ENCODE measurements at places on chromosomes 12 and 14.
A peak's percentile ranks its signal among the peaks of the same experiment; 100 is the strongest.

GRCh38 chr12:112172556-112173324 is 47.4 kb downstream of the TRAFD1 start:
- no peak for DNase-seq

GRCh38 chr12:118436986-118437385 is 60.6 kb downstream of the SUDS3 start:
- DNase-seq: no peak

GRCh38 chr12:56897844-56898361 is 36.3 kb downstream of the SDR9C7 start:
- DNase-seq: no peak

DNA sequence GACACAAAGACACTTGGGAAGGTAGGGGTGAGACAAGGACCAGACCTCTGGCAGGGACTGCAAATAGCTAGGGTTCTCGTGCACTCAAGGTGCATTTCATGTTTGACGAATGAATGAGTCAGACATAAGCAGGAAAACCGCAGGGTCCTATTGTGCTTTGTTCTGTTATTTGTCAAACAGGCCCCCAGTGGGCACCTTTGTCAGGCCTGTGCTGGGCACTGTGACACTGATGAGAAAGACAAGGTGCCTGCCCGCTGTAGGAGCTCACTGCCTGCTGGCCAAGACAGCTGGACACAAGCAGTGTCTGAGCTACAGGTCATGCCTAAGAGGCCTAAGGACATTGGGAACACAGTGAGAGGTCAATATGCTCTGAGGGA is 2.3 kb downstream of the OTUB2 start:
- no peak for DNase-seq

- no peak for DNase-seq
These were observed 1.3 kb upstream of the NR2C1 start for GRCh38 chr12:95074766-95075165.

DNA sequence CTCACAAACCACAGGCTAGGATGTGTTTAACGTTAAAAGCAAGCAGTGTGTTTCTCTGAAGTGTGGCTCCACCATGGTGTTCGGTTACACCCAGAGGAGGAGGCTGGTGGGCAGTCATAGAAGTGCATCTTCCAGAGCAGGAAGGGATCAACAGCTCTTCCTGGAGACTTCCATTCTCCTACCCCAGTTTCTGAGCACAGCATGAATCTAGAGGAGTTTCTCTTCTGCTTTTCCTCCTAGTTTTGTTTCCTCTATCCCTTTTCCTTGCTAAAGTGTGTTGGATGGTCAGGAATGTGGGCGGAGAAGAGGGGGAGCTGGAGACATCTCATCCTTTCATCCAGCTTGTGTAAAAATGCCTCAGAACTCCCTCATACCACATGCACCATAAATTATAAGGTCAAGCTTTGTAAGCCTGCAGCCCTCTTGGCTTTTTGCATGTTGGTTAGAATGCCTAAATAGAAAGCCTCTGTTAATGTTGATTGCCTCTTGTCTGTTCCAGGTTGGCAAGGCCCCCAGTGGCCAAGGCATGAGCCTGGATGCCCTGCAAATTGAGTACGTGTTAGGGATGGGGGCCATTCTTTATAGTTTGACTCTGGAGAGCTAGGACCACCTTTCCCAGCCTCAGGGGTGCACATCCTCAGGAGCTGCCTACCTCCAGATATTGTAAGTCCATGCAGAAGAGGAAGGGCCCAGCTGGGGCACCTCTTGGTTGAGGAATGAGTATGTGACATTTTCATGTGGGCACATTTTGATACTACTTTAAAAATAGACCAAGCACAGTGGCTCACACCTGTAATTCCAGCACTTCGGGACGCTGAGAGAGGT is 4.0 kb upstream of the CKAP4 start:
- DNase-seq: no peak

DNA sequence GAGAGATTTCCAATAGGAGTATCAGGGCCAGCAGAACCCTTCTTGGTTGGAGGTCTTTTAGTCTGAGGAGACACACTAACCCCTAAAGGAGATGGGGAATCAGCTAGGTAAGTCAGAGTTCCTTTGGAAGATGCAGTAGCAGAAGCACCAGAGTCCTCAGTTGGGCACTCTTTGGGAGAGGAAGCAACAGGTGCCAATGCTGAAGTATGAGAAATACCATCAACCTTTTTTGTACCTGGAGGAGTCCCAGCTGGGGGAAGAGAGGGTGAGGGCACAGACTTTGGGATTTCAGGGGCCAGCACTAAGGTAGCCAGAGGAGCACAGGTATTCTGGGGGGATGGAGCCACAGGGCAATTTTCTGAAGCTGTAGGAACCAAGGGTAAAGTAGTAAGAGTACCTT is 6.0 kb downstream of the NACA start:
- DNase-seq: no peak

DNA sequence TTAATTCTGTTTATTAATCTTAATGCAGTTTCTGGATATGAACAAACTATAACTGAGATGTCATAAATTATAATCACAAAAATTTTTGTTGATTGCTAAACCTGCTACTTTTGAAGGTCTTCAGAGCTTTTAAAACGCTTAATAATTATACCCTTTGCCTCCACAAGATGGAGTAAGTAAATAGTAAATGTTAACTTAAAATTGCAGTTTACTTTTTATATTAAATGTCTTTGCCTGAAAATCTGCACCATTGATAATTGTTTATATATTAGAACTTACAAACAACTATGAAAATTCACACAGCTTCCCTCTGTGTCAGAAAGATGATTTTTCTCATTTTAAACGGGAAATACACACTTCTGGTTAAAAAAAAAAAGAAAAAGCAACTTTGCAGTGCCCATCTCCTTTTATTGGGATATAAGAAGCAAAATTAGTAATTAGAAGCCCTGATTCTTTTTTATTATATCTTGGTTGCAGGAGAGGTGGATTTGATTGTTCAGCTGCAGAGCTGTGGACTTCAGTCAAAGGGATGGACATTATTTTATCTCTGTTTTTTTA is 35.6 kb downstream of the SCFD1 start:
- no peak for DNase-seq

DNA sequence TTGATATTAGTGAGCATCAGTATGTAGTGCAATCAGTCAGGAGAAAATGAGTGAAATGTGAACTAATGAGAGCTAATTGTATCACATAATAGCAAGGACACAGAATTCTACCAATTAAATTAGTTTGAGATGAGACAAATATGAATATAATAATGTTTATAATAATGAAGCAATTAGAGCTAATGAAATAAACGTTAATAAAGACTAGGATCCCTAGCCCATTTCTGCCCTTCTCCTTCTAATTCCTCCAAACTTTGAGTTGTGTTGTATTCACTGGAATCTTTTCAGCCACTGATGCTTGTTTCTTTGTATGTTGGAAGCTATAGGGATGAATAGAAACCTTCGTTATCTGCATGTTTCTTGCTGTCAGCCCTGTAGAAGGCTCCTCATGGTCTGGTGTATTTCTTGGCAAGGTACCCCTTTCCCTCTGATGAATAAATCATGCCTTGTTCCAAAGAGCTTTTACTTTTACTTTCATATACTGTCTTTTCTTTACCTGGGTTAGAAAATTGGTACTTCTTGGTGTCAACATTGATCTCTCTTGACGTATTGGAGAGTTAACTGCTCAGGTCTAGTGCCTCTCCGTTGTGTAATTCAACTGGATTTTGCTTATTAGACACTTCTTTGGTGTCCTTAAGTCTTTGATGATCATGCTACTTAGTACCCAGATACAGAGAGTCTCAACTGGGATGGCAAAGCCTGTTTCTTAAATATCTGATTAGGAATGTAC is 154.8 kb downstream of the PTCSC3 start:
- DNase-seq: no peak

- no peak for DNase-seq
These were observed 86.4 kb downstream of the RFX4 start for GRCh38 chr12:106669216-106669615.

DNA sequence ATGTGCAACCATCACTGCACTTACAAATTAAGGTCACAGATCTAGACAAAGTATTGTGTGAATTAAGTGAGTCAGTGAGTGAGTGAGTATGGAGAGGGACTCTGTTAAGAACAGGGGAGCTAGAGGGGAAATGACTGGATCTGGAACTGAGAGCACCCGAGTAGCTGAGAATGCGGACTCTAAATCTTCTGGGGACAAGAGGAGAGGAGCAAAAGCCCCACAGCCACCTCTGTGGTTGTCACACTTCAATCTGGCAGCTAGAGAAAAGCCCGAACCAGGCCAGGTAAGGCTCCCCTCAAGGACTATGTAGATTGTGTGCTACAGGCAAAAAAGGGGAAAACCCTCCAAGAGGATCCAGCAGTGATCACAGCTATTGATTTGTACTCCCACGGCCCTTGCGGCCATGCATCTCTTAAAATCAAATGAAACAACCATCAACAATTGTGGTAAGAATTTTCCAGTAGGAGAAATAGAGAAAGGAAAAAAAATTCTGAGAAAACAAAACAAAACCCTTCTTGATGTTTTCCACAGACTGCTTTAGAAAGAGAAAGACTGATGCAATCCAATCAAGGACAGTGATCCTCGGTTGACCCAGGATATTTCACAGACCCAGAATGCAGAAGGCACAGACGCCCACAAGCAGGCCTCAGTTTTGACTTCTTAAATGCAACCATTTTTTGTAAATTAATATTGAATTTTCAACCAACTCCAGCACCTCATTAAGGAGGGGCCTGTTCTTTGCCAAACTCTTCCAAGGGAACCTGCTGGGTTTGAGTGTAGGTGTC is 109.6 kb downstream of the SLC38A6 start:
- no peak for DNase-seq

DNA sequence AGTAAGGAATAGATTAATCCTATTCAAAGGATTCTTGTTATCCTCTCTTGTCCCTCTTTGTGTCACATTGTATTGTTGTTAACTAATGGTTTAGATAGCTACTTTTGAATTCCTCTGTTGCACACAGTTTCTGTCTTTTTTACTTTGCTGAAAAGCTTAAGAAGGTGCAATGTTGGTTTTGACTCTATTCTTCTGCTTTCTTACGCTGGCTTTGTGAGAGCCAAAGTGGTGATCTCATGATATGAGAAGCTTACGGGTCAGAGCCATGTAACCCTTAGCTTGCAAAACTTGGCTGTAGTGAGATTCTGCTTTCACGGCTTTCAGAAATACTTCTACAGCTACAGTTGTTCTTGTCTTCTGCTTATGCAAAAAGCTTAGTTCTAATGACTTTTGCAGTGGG is 239.7 kb downstream of the TRHDE start:
- DNase-seq: no peak

GRCh38 chr12:16586350-16587109 is 19.4 kb downstream of the LMO3 start:
- no peak for DNase-seq

DNA sequence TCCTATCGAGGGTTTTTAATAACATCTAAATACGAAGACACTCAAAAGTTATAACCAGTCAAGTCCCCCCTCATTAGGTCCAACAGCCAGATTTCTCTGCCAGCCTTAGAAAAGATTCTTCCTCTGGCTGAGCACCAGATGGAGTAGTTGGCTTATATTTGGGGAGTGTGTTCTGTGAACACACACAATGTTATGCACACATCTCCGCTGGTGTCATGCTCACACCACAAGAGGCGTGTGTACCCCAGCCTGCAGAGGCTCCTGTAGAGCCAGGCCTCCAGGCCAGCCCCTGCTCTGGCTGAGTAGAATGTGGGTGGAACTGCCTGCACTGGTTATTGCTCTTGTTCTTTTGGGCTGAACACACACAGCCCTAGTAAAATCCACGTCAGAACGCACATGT is 64.0 kb downstream of the PIWIL1 start:
- DNase-seq: no peak

GRCh38 chr12:19482551-19483109 is 43.3 kb downstream of the AEBP2 start:
- peak; percentile 7 for DNase-seq

DNA sequence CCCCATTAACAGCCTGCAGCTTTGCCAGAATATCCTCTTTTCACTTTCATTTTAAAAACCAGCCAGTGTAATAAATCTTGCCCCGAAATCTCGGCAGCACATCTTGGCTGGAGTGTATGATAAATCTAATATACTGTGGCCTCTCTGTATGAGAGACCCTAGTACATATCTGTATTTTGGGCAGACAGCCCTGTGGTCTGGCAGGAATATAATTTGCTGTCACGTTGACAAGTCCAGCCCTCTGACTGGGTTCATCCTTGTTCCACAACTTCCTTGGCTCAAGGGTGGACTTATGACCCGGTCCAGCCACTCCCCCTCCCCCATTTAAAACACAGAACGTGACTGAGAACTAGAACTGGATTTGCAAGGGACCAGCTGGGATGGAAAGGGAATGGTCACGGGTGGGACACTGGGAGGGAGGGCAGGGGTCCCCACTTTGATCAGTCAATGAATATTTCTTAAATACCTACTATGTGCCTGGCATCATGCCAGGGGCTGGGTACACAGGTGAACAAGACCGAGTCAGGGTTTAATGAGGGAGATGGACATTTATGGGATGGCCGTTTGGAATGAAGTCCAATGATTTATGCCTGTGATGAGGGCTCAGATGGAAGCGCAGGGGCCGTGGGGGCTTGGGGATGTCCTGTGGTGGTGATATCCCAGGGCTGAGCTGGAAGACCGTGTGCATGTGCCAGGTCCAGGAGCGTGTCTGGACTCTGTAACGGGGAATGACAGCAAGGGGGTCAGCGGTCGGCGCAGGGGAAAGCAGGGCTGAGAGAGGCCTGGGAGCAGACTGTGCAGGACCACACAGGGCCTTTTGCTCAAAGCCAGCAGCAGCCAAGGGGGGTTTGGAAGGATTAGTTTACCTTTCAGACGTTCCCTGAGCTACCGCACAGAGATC is 190.5 kb downstream of the PHETA1 start:
- DNase-seq: no peak

GRCh38 chr14:23485326-23485725 is 15.8 kb downstream of the NGDN start:
- DNase-seq: no peak

GRCh38 chr14:70907996-70908934 is 1.0 kb downstream of the PCNX1 start:
- peak; percentile 80 for DNase-seq

DNA sequence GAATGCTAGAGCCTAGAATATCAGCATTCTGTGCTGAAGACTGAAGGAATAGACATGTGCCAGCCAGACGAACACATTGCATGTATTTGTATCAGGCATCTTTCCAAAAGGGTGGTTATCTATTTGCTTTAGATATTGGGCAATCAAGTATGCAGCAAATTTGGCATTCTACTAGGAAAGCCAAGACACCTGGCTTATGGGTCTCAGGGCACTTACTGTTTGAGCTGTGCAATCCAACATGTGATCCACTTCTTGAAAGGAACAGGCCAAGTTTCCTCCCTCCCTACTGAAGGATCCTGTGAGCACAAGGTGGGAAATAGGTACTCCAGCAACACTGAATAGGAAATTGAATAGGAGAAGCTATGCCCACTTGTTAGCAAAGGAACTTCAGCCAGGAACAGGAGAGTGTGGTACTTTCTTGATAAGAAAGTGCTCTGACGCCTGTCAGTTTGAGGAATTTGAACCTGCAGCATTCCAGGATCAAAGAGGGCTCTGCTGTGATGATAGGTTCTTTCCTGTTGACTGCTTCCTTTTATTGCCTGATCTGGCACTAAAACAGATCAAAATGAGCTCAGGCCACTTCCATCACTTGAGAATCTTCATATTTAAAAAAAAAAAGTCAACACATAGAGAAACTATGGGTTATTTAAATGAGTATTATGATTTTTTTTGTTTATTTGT is 20.6 kb downstream of the OR6S1 start:
- no peak for DNase-seq

Measured in mucosa of descending colon (tissue), 3 donors.